ENCODE measurements at places on chromosomes 11 and 22. TPM values are rescaled to one million over a fixed set of nuclear protein-coding genes. Genes with fewer than 3 reads are reported as not detected.

Gene KCTD14
- 0.17 TPM for total RNA-seq

Gene HSPB2
- not detected for total RNA-seq

Gene C11orf97
- not detected for total RNA-seq

Gene CSKMT
- total RNA-seq: 15.9 TPM

Gene APOA5
- not detected for total RNA-seq

Gene TMEM134
- total RNA-seq: 48.7 TPM

Gene KRTAP5-10
- not detected for total RNA-seq

Gene CELSR1
- 3.0 TPM for total RNA-seq

Gene THY1
- not detected for total RNA-seq

Gene UBQLNL
- total RNA-seq: 0.42 TPM

Gene LINC01488
- total RNA-seq: not detected

Gene ALX4
- total RNA-seq: not detected

Gene MS4A8
- total RNA-seq: not detected

Gene SAMM50
- 24.8 TPM for total RNA-seq

Gene LDHAL6A
- not detected for total RNA-seq

Gene TRIM51
- total RNA-seq: 0.17 TPM

Gene DYNC2H1
- total RNA-seq: 3.6 TPM

Gene NAALAD2
- not detected for total RNA-seq

Gene PATE4
- total RNA-seq: not detected

Gene CARNS1
- total RNA-seq: 7.5 TPM

Gene TAGLN
- total RNA-seq: 8.7 TPM

Gene HBB
- not detected for total RNA-seq

Gene OR51E1
- not detected for total RNA-seq

Gene FOLR1
- not detected for total RNA-seq

Gene MB
- total RNA-seq: not detected

Gene KCNK7
- total RNA-seq: 5.7 TPM

Gene OR1S2
- total RNA-seq: not detected

Gene OR8G1
- total RNA-seq: not detected

Gene PHETA2
- 2.1 TPM for total RNA-seq

Gene SPDYC
- 0.68 TPM for total RNA-seq

Gene IRF7
- 40.3 TPM for total RNA-seq

Gene ACCS
- 22.2 TPM for total RNA-seq

Gene RASD2
- 1.4 TPM for total RNA-seq

Gene F2
- not detected for total RNA-seq

Gene PITPNM1
- 109 TPM for total RNA-seq

Gene GALNT18
- not detected for total RNA-seq

Gene FAM180B
- total RNA-seq: 0.47 TPM

Gene KDM4E
- not detected for total RNA-seq

Gene TPST2
- total RNA-seq: 18.2 TPM

Gene NCF4
- 37.1 TPM for total RNA-seq

Gene OTOG
- total RNA-seq: not detected

Gene FLRT1
- not detected for total RNA-seq

Gene OR2AG1
- not detected for total RNA-seq

Gene DGAT2
- 0.55 TPM for total RNA-seq

Gene TRIM3
- total RNA-seq: 14.2 TPM

Gene ELFN2
- total RNA-seq: 0.12 TPM

Gene MUC5AC
- total RNA-seq: not detected

Gene SUSD2
- 1.1 TPM for total RNA-seq

Gene KCNQ1OT1
- 0.20 TPM for total RNA-seq

Gene NLRP14
- not detected for total RNA-seq

Gene PNPLA5
- total RNA-seq: not detected

Gene RIMBP3C
- total RNA-seq: 0.34 TPM

Gene OSM
- 29.1 TPM for total RNA-seq

Gene PLAAT5
- total RNA-seq: 0.60 TPM

Gene SERHL2
- total RNA-seq: 0.34 TPM

Gene CCDC81
- total RNA-seq: 0.63 TPM
